Karpas-422 (cell line): ENCODE measurements at places on chromosomes 2 and 18. TPM values are rescaled to one million over a fixed set of nuclear protein-coding genes. Genes with fewer than 3 reads are reported as not detected.

The ASPRV1 gene
- total RNA-seq = 0.71 and 1.3 TPM in 2 replicates

GRCh38 chr2:190972213-190972612 lies 41.8 kb downstream of the STAT1 start:
- H3K27ac ChIP-seq = no peak overlapping the region
- no peak overlapping the region for H3K4me3 ChIP-seq
- no peaks in the 10 kb centered on the region for H3K4me1 ChIP-seq
- no peaks in the 10 kb centered on the region for H3K27me3 ChIP-seq

DNA sequence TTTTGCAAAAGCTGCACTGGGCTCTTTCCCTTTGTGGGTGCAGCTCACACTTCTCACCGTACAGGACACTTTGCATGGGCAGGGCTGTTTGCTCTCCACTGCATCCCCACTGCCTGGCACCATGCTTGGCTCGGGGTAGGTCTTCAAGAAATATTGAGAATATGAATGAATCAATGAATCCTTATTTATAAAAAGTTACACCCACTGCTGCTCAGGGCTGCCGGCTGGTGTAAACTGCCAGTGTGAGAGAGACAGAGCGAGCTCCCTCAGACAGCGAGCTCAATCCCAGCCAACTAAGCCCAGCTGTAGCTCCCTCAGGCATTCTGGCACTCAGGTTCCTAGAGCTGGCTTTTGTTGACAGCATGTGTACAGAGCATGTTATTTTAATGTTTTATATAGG lies 3.4 kb downstream of the TMEM185B start:
- peak; percentile 35 for DNase-seq
- H3K4me3 ChIP-seq = no peak overlapping the region
- peaks cover 25% of the 10 kb centered on the region for H3K4me1 ChIP-seq
- H3K36me3 ChIP-seq = no peaks in the 10 kb centered on the region

DNA sequence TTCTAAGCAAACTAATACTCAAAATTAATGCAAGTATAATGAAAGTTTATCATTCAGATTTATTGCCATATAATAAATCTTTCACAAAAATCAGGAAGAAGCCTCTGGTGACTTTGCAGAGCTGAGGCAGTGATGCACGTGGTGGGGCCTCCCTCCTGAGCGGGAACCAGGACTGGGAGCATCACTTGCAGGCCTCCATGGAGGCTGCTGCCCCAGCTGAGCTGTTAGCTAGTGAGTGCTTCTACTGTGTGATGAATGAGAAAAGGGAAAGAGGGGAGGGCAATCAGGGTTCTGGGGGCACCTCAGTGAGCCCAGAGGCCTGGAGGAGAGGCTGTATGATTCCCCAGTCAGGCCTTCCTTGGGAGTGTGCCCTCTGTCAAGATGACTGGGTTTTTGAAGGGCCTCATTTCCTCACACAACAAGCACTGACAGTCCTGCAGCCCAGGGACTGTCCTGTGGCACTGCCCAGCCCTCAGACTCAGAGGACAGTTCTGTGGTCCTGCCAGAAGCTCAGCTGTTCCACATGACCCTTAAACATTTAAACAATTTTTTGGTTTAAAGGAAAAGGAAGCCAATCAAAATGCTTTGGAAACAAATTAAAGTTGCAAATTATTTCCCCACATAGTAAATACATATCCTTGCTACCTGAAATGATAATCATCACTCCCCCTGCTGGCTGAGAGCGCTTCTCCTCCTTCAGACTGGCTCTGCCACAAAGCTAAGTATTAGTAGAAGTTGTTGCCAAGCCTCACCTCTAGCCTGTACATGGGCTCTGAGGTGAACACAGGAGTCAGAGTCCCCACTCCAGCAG lies 90.9 kb upstream of the SMAD7 start:
- H3K4me3 ChIP-seq = no peak overlapping the region
- H3K36me3 ChIP-seq = 0 out of 2 replicates have a peak, but pooled peaks cover 6% of the 10 kb centered on the region
- no peaks in the 10 kb centered on the region for H3K27me3 ChIP-seq
- H3K27ac ChIP-seq = no peak overlapping the region

- no peak overlapping the region for H3K4me3 ChIP-seq
- H3K27ac ChIP-seq = no peak overlapping the region
- DNase-seq = no peak
These were observed 21.2 kb upstream of the IL1A start for GRCh38 chr2:112805542-112805941.

- no peak for DNase-seq
- no peak overlapping the region for H3K27ac ChIP-seq
- H3K36me3 ChIP-seq = no peaks in the 10 kb centered on the region
- H3K4me1 ChIP-seq = no peaks in the 10 kb centered on the region
These were observed 112.8 kb upstream of the GLS start for GRCh38 chr2:190767821-190768220.
